ENCODE measurements at places on chromosomes 12 and 14. TPM values are rescaled to one million over a fixed set of nuclear protein-coding genes. Genes with fewer than 3 reads are reported as not detected.

The IFT81 gene
- total RNA-seq, result 1.7 TPM

GRCh38 chr14:36784541-36784940 is 122.9 kb downstream of the PAX9 start:
- DNase-seq, result no peak
- H3K27me3 ChIP-seq, result no peaks in the 10 kb centered on the region
- H3K4me3 ChIP-seq, result no peak overlapping the region
- no peaks in the 10 kb centered on the region for H3K36me3 ChIP-seq

- DNase-seq, result no peak
- no peaks in the 10 kb centered on the region for H3K27me3 ChIP-seq
- H3K4me3 ChIP-seq, result no peak overlapping the region
- no peaks in the 10 kb centered on the region for H3K36me3 ChIP-seq
Observed at GRCh38 chr14:33081259-33081658, 142.6 kb downstream of the NPAS3 start.

- DNase-seq, result no peak
- H3K4me3 ChIP-seq, result no peak overlapping the region
- H3K4me1 ChIP-seq, result no peaks in the 10 kb centered on the region
- peaks cover 10% of the 10 kb centered on the region for H3K27me3 ChIP-seq
- no peak overlapping the region for H3K27ac ChIP-seq
Observed at GRCh38 chr12:64080319-64081007, 141.6 kb downstream of the KICS2 start.

The VAMP1 gene
- 72.1 TPM for total RNA-seq

DNA sequence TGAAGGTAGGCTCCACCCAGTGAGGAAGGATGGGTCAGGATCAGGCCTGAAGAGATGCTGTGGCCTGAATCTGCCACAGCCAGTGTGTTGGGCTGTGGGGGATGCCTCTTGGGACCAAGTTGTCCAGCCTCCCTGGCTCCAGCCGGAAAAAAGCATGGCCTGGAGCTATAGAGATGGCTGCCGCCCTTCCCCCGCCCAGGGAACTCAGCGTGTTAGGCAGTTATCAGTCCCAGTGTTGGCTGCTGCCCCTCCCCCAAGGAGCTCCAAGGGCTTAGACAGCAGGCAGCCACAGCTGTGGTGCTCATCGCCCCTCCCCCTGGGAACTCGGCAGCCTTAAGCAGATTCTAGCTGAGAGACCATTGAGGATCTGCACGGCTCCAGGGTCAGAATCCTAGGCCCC is 158.0 kb downstream of the CAPZA3 start:
- H3K4me3 ChIP-seq, result no peak overlapping the region
- no peak for DNase-seq
- H3K4me1 ChIP-seq, result no peaks in the 10 kb centered on the region
- no peak overlapping the region for H3K27ac ChIP-seq

DNA sequence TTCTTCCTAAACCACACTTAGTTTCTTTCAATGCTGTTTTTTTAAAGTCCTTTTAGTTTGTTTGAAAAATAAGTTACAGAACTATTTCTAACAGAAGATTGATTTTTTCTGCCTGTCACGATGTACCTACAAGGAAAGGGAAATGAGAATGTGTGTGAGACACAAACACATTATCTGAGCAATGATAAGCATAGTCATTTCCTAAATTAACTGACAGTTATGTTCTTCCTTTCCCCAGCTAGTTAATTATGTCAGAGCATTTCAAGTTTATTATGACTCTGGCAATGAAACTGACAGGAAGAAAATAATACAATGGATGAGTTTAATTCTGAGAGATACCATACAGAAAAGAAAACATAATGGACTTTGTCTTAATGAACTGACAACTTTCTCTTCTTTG is 21.3 kb upstream of the LDHB start:
- H3K36me3 ChIP-seq, result no peaks in the 10 kb centered on the region
- H3K27ac ChIP-seq, result peak overlapping the region; percentile 4
- H3K4me1 ChIP-seq, result peaks cover 33% of the 10 kb centered on the region
- H3K27me3 ChIP-seq, result peaks cover 6% of the 10 kb centered on the region
- DNase-seq, result no peak
- H3K4me3 ChIP-seq, result peak overlapping the region; percentile 17

DNA sequence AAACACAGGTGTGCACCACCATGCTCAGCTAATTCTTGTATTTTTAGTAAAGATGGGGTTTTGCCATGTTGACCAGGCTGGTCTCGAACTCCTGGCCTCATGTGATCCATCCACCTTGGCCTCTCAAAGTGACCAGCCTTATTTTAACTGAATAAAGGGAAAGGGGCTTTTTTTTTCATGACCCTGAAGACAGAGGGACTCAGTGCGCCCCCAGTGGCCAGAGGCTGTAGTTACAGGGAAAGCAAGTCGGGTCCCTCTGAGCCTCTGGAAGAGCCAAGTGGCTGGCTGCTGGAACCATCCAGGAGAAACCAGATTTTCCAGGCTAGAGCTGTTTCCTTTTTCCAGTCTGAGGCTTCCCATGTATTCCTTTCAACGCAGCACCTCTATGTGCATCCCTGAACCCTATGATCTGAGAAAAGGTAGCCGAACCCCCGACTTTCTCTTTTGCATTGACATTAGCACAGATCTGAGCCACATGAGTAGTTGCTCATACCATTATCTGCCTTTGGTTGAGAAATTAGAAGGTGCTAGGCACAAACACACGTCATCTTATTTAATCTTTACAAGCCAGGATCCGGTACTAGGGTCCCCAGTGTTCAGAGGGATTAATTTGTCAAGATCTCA is 342.7 kb downstream of the CACNA1C start:
- H3K4me3 ChIP-seq, result no peak overlapping the region
- no peak overlapping the region for H3K27ac ChIP-seq
- DNase-seq, result peak; percentile 45
- H3K4me1 ChIP-seq, result no peaks in the 10 kb centered on the region
- no peaks in the 10 kb centered on the region for H3K36me3 ChIP-seq

DNA sequence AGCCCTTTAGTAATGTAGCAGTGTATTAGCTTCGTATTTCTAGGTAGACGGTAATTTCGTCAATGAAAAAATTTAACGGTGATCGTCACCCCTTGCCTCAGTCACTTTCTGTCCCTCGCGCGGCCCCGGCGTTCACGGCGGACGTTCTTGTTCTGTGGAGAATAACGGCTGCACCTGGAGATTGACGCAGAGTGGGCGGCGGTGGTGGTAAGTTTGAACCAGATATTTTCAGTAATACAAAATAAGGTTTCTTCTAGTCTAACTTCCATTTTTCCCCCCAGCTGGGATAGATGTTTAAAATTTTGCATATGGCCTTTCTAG is 341 bp downstream of the ZNF10 start:
- H3K4me3 ChIP-seq, result peak overlapping the region; percentile 95
- H3K36me3 ChIP-seq, result peaks cover 52% of the 10 kb centered on the region
- peaks cover 16% of the 10 kb centered on the region for H3K4me1 ChIP-seq
- peak; percentile 63 for DNase-seq
- H3K27me3 ChIP-seq, result no peaks in the 10 kb centered on the region
- peak overlapping the region; percentile 99 for H3K27ac ChIP-seq

GRCh38 chr12:27284751-27285150 is 40.7 kb downstream of the STK38L start:
- H3K27me3 ChIP-seq, result no peaks in the 10 kb centered on the region
- no peak for DNase-seq
- no peak overlapping the region for H3K4me3 ChIP-seq
- no peaks in the 10 kb centered on the region for H3K36me3 ChIP-seq
- peaks cover 5% of the 10 kb centered on the region for H3K4me1 ChIP-seq
- no peak overlapping the region for H3K27ac ChIP-seq

GRCh38 chr14:106657460-106657859 is 1131.1 kb downstream of the TMEM121 start:
- H3K4me3 ChIP-seq, result no peak overlapping the region
- no peak overlapping the region for H3K27ac ChIP-seq
- H3K27me3 ChIP-seq, result peaks cover 30% of the 10 kb centered on the region
- H3K4me1 ChIP-seq, result peaks cover 22% of the 10 kb centered on the region
- DNase-seq, result peak; percentile 71
- no peaks in the 10 kb centered on the region for H3K36me3 ChIP-seq

- no peak for DNase-seq
- H3K27ac ChIP-seq, result no peak overlapping the region
- H3K4me1 ChIP-seq, result peaks cover 8% of the 10 kb centered on the region
Observed at GRCh38 chr14:99136401-99136800, 135.6 kb downstream of the BCL11B start.

The REM2 gene
- 1.2 TPM for total RNA-seq

- peaks cover 7% of the 10 kb centered on the region for H3K27me3 ChIP-seq
- peaks cover 4% of the 10 kb centered on the region for H3K36me3 ChIP-seq
- no peak overlapping the region for H3K27ac ChIP-seq
- H3K4me1 ChIP-seq, result no peaks in the 10 kb centered on the region
Observed at GRCh38 chr12:90122681-90123080, 414.0 kb upstream of the ATP2B1 start.

GRCh38 chr14:88229428-88229827 is 93.6 kb downstream of the KCNK10 start:
- H3K36me3 ChIP-seq, result no peaks in the 10 kb centered on the region
- DNase-seq, result no peak
- H3K27me3 ChIP-seq, result peaks cover 15% of the 10 kb centered on the region
- H3K4me3 ChIP-seq, result no peak overlapping the region
- H3K4me1 ChIP-seq, result peaks cover 1% of the 10 kb centered on the region

DNA sequence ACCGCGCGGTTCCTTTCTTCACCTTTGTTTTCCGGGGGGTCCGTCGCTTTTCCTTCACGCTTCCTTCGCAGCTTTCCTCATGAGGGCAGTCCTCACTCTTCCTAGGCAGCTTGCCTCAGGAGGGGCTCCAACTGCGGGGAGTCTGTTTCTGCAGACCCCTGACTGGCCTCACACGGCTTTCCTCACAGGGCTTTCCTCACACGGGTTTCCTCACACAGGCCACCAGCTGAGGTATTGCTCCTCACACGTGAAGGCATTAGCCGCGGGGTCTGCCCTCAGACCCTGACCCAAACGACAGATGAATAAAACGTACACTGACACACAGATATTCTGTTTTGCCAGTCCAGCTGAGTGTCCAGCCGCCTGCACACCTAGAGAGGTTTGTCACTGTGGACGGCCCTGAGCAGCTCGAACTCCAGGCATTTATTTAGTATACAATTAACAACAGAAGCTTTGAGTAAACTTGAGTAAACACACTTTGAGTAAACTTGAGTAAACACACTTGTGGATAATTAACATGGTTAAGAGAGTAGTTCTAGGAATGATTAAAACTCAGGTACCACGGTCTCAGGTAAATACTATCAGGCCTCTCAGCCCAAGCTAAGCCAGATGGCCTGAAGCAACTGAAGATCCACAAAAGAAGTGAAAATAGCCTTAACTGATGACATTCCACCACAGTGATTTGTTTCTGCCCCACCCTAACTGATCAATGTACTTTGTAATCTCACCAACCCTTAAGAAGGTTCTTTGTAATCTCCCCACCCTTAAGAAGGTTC is 16.1 kb upstream of the LYZ start:
- peak overlapping the region; percentile 96 for H3K27ac ChIP-seq
- H3K4me3 ChIP-seq, result peak overlapping the region; percentile 43
- peaks cover 5% of the 10 kb centered on the region for H3K36me3 ChIP-seq
- H3K27me3 ChIP-seq, result peaks cover 1% of the 10 kb centered on the region

GRCh38 chr12:98409548-98409947 is 105.8 kb upstream of the TMPO start:
- no peak for DNase-seq
- H3K36me3 ChIP-seq, result no peaks in the 10 kb centered on the region
- H3K27ac ChIP-seq, result no peak overlapping the region
- H3K4me1 ChIP-seq, result peaks cover 8% of the 10 kb centered on the region
- no peak overlapping the region for H3K4me3 ChIP-seq
- peaks cover 11% of the 10 kb centered on the region for H3K27me3 ChIP-seq

DNA sequence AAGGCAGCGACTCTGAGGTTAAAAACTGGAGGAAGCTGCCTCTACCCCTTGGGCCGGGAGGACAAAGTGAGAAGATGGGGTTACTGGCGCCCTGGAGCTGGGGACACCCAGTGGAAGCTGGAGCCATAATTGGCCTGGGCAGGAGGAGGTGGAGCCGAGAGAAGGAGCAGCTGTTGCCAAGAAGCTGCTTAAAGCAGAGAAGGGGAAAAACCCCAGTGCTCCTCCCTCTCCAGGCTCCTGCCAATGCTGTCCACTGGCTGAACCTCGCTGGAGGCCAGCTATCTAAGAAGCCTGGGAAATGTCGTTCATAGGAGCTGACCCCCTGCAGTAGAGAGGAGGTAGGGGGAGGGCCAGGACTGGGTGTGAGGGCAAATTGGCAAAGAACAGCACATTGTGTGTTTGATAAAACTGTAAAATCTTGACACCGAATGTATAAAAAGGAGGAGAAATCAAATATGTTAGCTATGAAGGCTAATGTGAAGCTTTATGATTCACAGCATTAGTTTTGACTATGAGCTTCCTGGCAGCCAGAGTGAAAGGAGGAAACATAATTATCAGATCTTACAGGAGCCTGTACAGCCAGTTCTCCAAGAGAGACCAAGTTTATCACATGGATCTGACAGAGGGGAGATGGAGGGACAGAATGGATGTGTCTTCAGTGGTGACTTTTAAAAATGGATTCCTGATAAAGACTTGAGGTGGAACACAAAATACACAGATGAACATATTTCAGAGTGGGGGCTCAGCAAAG is 9.5 kb downstream of the HHIPL1 start:
- H3K36me3 ChIP-seq, result no peaks in the 10 kb centered on the region
- H3K4me1 ChIP-seq, result peaks cover 2% of the 10 kb centered on the region
- H3K27me3 ChIP-seq, result peaks cover 19% of the 10 kb centered on the region

DNA sequence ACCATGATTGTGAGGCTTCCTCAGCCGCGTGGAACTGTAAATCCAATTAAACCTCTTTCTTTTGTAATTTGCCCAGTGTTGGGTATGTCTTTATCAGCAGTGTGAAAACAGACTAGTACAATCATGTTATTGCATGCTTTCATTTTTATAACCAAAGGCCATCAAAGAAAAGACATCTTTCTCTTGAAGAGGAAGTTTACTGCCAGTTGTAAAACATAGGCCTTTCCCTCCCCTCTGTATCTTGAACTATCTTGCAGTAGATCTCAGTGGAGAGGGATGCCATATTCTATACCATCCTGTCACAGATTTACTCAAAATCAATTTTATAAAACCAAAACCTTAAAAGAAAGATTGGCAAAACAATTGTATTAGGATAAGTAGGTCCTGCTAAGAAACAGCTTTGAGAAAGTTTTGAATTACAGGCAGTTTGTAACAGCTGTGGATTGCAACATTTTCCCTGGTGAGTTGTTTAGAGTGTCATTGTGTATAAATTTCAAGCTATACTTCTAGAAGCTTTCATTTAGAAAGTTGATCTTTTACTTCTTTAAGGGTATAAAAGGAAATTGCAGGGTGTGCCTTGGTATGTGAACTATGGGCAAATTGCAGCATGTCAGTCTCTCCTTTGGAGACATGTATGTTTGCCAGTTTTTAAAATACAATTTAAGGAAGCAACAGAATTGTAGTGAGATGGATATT is 128.0 kb downstream of the ATP23 start:
- DNase-seq, result no peak
- no peak overlapping the region for H3K4me3 ChIP-seq
- H3K27ac ChIP-seq, result no peak overlapping the region
- H3K36me3 ChIP-seq, result no peaks in the 10 kb centered on the region
- H3K27me3 ChIP-seq, result no peaks in the 10 kb centered on the region
- no peaks in the 10 kb centered on the region for H3K4me1 ChIP-seq

- peaks cover 20% of the 10 kb centered on the region for H3K4me1 ChIP-seq
- no peak for DNase-seq
- H3K27me3 ChIP-seq, result no peaks in the 10 kb centered on the region
Observed at GRCh38 chr14:68661226-68662225, 131.3 kb downstream of the ZFP36L1 start.

The WNT1 gene
- total RNA-seq, result 1.7 TPM
